ENCODE measurements at places on chromosomes 7 and 10.
A peak's percentile ranks its signal among the peaks of the same experiment; 100 is the strongest.

DNA sequence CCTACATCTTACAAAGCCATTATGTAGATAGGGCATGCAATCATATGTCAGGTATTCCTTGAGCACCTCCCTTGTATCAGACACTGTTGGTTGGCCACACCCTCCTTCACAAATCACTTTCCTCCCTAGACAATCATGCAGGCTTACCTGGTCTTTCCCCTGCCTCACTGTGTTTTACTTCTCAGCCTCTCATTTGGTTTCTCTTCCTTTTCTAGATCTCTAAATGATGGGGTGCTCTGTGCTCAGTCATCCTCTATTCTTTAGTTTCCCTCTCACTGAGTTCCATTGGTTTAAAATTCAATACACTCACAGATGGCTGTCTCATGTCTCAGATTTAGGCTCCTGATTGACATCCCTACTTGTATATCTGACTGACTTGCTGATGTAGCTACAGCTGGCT, 31.4 kb downstream of the ANK3 start:
- ATAC-seq, result peak; percentile 95

DNA sequence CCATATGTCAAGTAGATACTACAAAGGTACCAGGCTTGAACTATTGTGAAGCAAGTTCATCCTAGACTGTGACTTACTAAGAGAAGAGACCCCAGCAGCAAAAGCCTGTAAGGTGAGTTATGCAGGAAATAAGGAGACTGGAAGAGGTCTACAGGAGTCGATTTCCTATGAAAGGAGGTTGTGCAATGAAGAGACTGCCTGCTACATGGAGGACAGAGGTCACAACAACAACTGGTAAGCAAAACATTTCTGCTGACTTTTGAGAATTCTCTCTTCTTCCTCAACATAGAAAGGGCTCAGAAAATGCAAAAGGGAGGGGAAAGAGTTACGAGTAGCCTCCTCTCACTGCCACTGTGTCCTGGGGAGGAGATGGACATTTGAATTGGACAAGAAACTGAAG, 42.4 kb downstream of the PDK4 start:
- ATAC-seq, result no peak

DNA sequence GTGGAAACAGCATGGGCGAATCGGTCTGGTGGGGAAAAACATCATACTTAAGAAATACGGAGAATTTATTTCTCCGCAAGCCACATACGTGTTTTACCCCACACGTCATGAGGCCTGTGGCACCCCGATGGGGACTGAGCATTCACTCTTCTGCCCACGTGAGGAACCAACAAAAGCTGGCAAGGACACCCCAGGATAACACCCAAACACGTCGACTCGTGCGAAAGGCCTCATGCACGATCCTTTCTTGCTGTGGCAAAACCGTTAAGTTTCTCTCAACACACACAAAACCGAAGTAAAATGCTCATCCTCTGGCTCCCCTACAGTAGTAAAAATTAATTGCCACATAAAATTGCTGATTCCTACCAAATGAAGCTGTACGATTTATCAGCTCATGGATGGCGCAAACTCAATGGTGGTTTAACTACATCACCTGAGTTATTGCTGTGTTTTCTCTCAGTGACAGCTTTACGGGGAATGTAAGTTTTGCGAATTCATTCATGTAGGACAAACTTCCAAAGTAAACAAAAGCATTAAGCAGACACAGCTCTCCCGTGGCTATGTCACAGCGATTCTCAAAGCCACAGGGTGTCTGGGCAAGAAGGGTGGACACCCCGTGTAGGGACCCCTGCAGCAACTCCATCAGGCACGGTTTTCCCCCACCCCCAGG, 97.0 kb downstream of the CTBP2 start:
- no peak for ATAC-seq

DNA sequence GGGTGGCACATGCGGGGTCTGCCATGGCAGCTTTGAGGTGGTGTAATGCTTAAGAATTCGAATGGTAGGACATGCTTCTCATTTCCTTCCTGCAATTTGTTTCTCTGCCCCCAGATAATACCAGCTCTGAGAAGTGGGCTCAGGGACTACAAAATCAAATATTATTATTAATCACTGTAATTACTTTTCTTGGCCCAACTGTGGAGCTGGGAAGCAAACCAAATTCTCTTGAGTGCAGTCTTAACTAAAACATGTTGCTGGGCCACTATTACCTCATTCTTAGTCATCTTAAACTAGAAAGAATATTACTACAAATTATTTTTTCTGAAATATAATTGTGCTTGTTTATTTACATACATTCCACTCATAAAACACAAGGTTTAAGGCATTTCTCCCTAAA, 566.7 kb upstream of the NRP1 start:
- ATAC-seq, result no peak

DNA sequence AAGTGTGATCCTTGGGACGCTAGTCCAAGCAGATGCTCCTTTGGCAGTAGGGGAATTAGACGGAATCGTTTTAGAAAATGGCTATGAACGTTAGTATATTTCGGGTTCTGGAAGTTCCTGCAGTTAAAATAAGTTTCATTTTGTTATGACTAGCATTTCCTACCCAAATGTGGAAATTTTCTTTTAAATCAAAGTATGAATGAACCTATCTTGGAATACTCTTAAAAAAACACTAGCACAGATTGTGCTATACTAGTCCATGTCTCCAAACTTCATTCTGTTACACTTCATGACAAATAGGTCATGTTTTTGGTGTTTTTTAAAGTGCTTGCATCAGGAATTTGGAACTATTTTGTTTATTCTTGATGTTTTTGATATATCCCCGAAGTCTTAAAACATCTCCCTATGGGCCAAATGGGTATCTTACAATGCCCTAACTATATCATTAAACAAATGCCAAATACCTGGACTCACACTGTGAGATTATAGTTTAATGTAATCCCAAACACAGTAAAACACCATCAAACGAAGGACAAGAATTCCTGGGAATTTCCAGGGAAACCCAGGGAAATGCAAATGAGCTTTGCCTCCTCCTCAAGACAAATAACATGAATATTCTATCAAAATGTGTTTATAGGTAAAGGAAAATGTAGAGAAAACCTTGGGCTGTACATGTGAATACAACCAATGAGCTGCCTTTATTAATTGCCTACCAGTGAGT, 75.9 kb upstream of the PTPRZ1 start:
- ATAC-seq, result no peak

DNA sequence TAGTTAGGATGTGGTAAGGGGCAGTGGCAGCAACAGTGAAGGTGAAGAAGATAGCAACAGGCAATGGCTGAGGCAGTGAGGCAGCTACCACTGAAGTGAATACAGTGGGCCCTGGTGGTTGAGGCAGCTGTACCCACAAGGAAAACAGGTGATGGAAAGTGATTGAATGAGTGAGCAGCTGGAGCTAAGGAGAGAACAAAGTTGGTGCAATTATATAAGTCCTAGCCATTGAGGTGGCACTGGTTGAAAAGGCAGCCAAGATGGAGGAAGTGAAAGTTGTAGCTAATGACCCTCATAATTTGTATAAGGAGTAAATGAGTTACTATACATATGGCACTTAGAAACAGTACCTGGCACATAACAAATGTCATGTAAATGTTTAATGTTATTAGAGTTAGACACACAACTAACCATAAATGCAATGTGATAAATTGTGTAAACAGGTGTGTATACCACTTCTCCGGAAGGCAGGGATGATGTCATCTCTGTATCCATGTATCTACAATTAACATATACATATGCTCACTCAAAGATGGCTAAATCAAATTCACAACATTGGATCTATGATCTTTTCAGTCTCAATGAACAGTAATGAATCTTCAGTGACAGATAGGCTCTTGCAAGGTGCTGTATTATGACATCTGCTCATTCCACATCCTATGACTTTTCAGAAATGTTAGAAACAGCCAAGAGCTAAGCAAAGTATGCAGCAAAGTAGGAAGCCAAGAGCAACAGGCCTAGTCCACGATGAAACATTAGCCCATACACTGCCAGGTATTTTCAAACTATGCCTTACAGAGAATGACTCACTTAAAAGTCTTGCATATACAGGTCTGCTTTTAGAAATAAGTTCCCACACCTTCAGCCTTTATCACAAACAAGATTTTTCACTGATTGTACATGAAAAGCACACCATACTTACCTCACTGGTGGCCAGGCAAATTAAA, 10.7 kb downstream of the XPNPEP1 start:
- peak; percentile 92 for ATAC-seq

- ATAC-seq, result no peak
Observed at GRCh38 chr10:129772468-129773358, 191.4 kb downstream of the EBF3 start.

DNA sequence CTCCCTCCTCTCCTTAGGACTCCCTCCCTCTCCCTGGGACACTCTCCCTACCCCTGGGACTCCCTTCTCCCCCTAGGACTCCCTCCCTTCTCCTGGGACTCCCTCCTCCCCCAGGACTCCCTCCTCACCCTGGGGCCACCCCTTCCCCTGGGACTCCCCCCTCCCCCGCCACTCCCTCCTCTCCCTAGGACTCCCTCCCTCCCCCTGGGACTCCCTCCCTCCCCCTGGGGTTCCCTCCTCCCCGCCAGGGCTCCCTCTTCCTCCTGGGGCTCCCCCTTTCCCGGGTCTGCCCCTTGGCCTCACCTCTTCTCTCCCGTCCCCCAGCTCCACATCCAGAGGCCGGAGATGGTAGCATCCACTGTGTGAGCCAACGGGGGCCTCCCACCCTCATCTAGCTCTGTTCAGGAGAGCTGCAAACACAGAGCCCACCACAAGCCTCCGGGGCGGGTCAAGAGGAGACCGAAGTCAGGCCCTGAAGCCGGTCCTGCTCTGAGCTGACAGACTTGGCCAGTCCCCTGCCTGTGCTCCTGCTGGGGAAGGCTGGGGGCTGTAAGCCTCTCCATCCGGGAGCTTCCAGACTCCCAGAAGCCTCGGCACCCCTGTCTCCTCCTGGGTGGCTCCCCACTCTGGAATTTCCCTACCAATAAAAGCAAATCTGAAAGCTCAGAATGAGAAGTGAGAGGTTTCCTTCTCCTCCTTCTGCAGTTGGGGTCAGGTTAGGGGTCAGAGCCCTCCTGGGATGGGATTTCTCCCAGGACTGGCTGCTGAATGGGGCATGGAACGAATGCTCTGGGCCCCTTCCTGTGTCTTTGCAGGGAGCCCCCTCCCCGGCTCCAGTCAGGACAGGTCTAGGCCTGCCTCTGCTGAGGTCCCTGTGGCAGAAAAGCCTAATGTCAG, 1.4 kb upstream of the MUC17 start:
- peak; percentile 65 for ATAC-seq

DNA sequence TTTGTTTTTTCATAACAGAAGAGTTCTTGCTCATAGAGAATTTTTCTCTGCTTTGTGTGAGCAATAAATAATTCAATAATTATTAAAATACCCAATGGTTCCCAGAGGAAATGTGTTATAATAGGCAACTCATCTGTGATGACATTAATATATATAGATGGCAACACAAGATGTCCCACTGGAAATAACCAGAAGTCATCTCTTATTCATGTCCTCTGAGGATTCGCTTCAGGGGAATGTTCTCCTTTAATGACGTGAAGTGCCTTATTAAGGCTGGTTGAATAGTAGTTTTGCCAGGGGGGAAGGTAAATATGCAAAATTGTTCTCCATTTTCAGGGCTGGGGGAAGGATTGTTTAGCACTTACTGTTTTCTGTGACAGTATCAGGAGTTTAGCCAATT, 3.1 kb downstream of the SLC39A12 start:
- no peak for ATAC-seq

- ATAC-seq, result no peak
Observed at GRCh38 chr7:1536743-1537534, 6.4 kb downstream of the MAFK start.

DNA sequence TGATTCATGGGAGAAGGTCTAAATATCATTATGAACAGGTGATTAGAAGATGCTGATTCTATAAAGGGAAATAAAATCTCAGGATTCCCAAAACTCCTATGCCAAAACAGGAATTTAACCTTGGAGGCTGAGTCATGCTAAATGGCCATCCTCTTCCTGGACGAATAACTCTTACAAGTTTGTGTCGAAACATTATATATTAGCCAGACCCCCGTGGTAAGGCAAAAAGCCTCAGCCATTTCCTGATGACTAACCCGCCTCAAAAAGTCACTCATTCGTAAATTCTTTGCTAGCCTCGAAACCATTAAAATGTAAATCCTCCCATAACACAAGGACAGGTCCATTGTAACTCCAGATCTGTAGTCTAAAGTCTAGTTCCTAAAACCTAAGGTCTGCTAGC, 32.0 kb downstream of the CUL2 start:
- no peak for ATAC-seq
